ENCODE measurements at places on chromosomes 12 and 14. TPM values are rescaled to one million over a fixed set of nuclear protein-coding genes. Genes with fewer than 3 reads are reported as not detected.

- DNase-seq: no peak
Measured at GRCh38 chr14:86015511-86015910, 485.6 kb downstream of the FLRT2 start.

KIF26A gene
- total RNA-seq: 2.6 TPM

- no peak for DNase-seq
Measured at GRCh38 chr12:2988494-2988893, 29.3 kb downstream of the TEAD4 start.

- DNase-seq: peak; percentile 36
Measured at GRCh38 chr12:76247026-76247646, 101.1 kb downstream of the BBS10 start.

DNA sequence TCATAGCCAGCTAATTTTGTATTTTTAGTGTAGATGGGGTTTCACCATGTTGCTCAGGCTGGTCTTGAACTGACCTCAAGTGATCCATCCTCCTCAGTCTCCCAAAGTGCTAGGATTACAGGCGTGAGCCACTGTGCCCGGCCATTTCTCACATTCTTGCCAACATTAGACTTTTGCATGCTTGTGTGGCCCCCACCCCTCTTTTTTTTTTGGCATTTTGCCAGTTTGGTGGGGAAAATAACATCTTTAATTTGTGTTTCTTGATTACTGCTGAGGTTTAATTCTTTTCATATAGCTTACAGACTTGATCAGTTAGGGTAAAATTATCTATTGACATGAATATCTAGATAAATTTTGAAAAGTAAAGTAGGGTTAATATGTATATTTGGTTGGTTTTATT is 3.8 kb downstream of the CCT2 start:
- DNase-seq: no peak

GRCh38 chr14:34685819-34686428 is 28.5 kb downstream of the CFL2 start:
- DNase-seq: no peak

- no peak for DNase-seq
Measured at GRCh38 chr14:56953884-56954283, 143.6 kb upstream of the OTX2 start.

RERGL gene
- 9.8 TPM for total RNA-seq

DNA sequence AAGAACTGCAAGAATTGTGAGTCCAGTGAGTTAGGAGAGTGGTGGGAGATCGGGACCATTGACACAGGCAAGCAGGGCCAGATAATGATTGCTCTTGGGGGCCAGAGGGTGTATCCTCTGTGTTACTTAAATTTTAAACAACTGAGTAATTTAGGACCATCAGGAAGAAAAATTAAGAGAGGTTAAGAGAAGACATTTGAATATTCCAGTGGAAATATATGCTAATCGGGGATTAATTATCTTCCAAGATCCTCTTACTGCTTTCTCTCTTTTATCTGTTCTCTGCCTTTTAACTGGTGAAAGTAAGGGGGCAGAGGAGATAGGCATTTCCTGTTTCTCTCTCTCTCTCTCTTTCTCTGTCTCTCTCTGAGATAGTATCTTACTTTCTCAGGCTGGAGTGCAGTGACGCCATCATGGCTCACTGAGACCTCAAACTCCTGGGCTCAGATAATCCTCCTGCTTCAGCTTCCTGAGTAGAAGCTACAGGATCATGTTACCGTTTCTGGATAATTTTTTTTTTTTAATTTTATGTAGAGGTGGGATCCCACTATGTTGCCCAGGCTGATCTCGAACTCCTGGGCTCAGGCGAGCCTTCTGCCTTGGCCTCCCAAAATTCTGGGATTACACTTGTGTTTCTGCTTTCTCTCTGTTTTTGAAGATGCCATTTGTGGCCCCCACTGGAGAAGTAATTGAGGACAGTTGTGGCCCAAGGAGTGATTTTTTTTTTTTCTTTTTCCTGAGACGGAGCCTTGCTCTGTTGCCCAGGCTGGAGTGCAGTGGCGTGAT is 85.1 kb downstream of the DIP2B start:
- no peak for DNase-seq

DNA sequence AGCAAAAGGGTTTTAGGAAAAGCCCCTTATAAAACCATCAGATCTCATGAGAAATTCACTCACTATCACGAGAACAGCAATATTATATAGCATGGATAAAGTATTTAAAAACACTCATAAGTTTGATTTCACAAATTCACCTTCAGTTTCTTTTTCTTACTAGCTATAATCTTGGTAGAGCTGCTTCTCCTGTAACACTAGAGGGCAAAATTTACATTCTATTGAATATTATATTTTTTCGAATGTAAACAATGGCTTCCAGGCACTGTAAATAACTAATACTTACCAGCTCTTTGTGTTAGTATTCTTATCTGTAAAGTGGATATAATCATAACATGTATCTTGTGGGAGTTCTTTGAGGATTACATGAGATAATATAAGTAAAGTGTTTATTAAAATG is 259.6 kb downstream of the CCER1 start:
- DNase-seq: no peak

DHRS7 gene
- 90.4 TPM for total RNA-seq

CIPC gene
- 40.2 TPM for total RNA-seq

GLS2 gene
- total RNA-seq: 2.1 TPM

Data from tibial nerve (tissue), 4 donors.